ENCODE measurements at places on chromosomes 7 and 10.

DNA sequence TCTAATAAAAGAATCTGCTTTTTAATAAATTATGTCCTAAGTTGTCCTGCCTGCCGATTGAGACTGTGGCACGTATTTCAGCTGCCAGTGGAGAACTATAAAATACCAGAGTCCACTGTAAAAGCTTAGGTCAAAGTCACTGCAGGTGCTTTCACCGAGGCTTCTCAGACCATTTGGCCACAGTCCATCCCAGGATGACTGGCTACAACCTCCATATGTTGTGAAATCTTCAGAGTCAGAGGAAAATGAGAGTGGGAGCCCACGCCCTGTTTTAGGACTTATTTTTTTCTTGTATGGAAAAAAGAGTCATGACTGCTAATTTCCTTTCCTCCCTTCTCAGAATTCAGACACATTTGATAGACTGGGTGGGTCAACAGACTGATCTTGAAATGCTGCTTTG is 182.9 kb downstream of the ANK3 start:
- no peak for DNase-seq

GRCh38 chr7:73423519-73424488 is 9.8 kb upstream of the FZD9 start:
- DNase-seq: no peak

DNA sequence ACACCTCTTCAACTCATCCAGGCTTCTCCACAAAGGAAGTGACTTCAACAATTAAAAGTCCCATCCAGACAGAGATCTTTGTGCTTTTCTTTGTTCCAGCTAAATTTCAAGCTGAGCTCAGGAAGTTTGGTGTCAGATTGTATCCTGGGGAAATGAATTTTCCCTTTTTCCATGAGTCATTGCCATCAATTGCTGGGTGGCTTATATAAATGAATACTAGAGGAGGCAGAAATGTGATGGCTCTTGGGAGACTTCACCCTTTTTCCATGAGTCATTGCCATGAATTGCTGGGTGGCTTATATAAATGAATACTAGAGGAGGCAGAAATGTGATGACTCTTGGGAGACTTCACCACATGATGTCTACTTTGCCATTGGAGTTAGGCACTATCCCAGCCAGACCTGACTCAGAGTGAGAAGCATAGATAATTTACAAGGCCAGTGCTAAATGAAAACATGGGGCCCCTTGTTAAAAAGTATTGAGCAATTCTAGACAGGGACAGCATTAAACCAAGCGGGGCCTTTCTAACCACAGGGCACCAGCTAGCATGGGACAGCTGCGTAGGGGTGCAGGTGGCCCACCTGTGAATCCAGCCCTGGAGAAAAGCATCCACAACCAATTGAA is 339.2 kb upstream of the PODXL start:
- DNase-seq: no peak

DNA sequence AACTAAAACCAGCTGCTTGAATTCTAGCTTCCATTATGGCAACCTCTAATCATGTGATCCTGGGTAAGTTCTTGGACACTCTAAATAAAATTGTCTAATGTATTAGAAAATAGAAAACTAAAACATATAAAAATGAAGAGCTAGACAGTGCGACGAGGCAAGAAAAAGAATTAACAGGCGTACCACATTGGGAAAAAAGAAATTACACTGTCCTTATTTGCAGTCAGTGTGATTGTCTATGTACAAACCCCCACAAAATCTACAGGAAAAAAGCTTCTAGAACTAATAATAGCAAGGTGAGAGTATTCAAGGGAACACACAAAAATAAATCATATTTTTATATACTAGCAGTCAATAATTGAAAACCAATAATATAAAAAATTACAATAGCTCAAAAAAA is 625.6 kb upstream of the MKI67 start:
- DNase-seq: no peak

GRCh38 chr10:87761892-87762291 is 56.1 kb downstream of the ATAD1 start:
- DNase-seq: no peak

DNA sequence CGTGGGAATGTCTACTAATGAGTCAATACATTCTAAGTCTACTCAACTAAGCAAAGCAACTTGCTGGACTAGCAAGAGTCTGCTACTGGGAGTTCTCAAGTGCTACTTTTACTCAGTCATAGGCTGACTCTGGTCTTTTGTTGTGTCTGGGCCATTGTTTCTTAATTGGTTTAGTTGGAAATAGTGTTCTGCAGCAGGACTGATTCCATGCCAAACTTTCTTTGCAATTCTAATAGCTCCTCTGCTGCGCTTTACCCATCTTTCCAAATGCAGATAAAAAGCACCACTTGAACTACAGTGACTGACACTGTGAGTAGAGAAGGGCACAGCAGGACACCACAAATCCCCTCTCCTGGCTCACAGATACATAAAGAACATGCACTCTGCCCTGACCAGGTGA is 125.7 kb downstream of the CD36 start:
- no peak for DNase-seq

GRCh38 chr7:64429232-64429631 is 115.5 kb downstream of the ZNF736 start:
- no peak for DNase-seq

DNA sequence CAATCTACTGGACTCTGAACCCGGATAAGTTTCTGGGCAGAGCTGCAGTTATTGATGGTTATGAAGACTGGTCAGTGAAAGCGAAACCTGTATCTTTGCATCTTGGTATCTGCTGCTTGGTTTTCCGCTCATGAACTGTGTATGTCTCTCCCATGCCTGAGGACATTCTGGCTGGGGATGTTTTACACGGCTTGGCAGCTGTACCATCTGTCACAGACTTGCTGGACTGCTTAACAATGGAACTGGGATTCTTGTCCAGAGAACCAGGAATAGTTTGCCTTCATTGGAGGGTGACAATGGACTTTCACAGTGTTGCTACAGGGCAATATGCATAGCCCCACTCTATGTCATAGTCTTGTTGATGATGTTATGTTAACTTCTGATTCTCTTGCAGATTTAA is 119.9 kb upstream of the TMEM106B start:
- no peak for DNase-seq

DNA sequence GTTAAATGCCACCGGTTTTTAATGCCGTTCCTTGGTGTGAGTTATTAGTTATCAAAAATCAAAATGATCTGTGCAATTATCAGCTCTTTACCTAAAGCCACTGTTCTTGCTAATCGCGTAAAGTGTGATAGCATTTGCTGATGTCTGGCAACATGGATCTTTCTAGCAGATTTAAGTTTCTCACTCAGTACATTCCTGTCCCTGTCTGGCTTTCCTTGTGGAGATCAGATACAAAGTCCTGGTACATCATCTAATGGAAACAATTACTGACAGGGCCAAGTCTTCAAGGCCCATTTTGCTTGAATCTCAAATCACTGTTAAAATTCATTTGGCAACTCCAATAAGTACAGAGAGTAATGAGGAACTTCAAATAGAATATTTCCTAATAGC is 755.7 kb downstream of the AUTS2 start:
- DNase-seq: no peak
